ENCODE measurements at places on chromosomes 16 and 17.

DNA sequence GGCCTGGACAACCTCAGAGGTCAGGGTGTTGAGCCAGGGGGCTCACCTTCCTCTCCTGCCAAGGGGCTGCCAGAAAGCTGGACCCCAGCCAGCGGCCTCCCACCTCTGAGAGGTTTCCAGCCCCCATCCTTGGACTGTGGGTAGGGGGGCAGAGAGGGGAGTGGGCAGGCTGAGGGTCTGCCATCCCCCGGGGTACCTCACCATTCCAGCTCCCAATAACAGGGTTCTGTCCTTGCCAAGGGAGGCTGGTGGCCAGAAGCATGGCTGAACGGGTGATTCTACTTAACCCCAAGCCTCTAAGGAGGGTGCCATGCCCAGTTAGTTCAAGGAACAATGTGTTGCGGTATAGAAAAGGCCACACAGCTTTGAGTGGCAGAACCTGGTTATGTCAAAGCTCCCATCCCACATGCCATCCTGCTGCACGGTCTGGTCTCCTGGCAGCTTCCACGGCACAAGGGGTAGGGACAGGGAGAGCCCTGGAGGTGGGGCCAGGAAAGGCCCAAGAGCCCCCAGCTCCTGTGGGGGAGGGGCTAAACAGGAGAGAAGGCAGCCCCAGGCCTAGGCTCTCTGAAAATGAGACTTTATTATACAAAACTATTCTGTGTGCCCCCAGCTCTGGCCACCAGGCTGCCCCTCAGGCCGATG, 19.8 kb downstream of the B9D1 start:
- DNase-seq = no peak

GRCh38 chr17:36720131-36720530, 118.7 kb downstream of the MRM1 start:
- no peak for DNase-seq

- DNase-seq = no peak
These were observed 996 bp downstream of the STRADA start for GRCh38 chr17:63740464-63741142.

- DNase-seq = no peak
These were observed 178.5 kb upstream of the N4BP1 start for GRCh38 chr16:48788475-48788874.

DNA sequence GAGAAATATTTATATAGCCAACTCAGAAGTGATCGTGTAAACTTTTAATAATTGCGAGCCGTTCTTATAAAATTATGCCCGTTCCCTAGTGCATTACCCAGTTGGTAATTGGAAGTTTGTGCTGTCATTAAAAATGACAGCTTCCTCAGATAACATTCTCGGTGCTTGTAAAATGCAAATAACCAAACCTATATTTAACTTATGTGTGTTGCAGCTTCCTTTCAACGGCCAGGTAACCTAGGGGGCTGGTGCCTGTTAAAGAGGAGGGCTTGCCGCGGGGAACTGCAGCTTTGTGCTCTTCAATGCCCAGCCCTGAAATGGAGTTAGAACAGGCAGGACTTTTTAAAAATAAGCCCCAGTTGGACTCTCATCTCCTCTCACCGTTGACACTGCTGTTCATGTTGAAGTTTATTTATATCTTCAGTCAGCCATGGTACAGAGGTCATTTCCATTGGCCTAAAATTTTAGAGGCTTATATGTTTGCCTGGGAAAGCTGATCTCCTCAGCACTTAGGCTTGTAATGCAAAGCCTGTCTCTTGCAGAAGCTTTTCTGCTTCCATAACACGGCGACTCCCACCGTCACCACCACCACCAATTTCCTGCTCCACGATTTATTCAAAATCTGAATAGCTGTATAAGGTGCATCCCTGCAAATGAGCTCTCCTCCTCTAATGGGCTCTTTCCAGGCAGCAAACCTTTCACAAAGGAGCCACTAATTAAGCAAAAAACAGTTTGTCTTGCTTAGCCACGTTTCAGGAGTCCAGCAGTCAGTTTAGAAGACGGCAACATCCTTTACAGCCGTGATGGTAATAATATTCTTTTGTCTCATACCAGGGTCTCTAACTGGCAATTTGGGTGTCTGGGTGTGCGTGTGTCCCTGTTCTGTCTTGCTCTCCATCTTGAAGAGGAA, 74.7 kb downstream of the RPA1 start:
- no peak for DNase-seq

- DNase-seq = no peak
These were observed 239.4 kb upstream of the CPHXL start for GRCh38 chr16:75965504-75966374.

DNA sequence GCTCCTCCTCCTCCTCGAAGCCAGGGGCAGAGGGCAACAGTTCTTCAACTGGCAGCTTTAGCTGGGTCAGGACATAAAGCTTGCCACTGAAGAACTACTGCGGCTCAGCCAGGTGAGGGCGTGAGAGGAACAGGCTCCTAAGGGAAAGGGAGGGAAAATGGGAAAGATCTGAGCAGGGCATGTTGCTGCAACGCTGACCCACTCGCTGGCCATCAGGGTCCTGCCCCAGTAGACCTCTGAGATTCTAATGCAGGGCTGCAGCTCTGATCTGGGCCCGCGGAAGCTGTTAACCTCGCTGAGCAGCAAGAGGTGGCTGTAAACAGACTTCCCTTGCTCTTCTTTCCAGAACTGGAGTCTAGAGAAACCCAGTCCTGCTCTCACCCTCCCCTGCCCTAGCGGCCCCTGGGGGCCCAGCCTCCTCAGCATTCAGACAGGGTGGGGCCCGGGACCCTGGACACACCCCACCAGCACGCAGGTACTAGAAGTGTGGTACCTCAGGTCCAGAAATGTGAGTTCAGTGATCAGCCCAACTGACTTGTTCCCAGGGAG, 3.8 kb upstream of the TLCD2 start:
- no peak for DNase-seq

GRCh38 chr17:59487161-59487873, 78.1 kb upstream of the DHX40 start:
- no peak for DNase-seq

GRCh38 chr17:67671493-67671892, 46.2 kb upstream of the NOL11 start:
- no peak for DNase-seq
